ENCODE measurements at places on chromosomes 3 and 15.

GRCh38 chr15:56242576-56243162 lies 1.0 kb downstream of the RFX7 start:
- peak; percentile 36 for DNase-seq

GRCh38 chr3:100317912-100318311 lies 16.6 kb upstream of the NIT2 start:
- no peak for DNase-seq

- no peak for DNase-seq
Measured at GRCh38 chr3:38574411-38575278, 74.8 kb downstream of the SCN5A start.

DNA sequence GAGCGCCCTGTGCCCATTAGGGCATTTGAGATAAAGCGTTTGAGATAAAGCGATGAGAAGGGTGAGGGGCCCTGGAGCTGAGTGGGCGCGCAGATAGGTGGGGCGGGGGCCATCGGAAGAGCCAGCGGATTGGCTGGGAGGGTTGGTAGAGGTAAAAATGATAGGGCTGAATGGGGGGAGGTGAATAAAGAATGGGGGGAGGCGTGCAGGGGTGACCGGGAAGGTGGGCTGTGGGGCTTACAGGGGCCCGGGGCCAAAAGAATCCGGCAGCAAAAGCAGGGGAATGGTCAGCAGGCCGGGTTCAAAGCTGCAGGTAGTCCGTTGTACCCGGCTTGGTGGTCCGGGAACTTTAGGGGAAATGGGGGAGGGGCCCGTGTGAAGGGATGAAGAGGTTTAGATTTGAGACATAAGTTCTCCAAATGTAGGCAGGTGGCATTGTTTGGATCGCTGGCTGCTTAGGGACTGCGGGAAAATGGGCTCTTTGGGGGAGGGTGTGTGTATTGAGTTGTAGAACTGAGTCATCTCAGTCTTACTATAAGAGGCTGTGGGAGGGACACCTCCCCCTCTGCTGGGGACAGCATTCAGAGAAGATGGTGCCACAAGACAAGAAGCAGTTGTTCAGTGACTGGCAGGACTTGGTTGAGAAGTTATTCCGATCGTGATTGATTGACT lies 610 bp downstream of the ARID3B start:
- peak; percentile 30 for DNase-seq

GRCh38 chr15:96966554-96966953 lies 636.1 kb downstream of the NR2F2 start:
- DNase-seq = no peak

- DNase-seq = no peak
Measured at GRCh38 chr15:60960517-60960916, 268.6 kb downstream of the RORA start.

All from MCF 10A (cell line).